ENCODE measurements at places on chromosomes 6 and 20.

DNA sequence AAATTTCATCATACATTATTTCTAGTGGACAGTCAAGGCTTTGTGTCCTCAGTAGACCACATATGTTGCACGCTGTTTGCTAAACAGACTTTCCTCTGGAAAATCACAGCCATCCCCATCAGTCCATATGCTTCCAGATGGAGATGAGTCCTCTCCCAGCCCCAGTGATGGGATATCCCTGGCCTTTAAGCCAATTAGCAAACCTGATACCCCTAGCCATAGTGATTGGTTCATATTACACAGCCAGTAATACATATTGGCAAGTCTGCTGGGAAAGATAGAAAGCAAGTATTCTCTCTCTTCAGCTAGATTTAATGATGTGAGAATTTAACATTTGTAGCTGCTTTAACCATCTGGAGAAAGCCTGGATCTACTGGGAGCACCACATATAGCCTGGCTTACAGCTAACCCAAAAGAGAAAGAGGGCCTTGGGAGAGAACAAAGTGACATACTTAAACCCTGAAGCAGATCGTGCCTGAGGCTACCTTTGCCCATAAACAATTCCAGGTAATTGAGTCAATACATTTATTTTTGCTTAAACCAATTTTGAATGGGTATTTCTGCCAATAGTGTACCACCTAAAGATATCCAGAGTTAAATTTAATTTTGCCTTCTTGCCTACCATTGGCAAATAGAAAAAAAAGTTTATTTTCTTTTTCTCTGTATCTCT is 103.5 kb upstream of the HIVEP1 start:
- no peak for DNase-seq

DNA sequence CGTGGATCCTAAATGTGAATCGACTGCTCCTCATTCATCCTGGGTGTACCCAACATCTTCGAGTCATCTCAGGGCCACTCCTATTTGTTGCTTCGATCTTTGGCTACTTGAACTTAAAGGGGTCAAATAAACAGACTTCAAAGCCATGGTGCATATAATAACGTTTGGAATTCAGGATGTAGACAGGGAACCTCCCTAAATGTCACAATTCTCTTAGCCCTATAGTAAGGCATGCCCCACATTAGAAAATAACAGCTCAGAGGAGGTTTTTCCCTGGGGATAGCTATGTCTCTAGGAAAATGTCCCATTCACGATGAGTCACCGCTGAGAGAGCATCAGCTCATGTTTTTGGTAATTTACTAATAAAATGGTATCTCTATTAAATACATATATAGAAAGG is 54.8 kb upstream of the BMP6 start:
- no peak for DNase-seq

- no peak for DNase-seq
Observed at GRCh38 chr6:16295060-16295459, 56.7 kb downstream of the GMPR start.

GRCh38 chr6:159931112-159931511 is 37.8 kb upstream of the IGF2R start:
- no peak for DNase-seq

- no peak for DNase-seq
Observed at GRCh38 chr6:158619922-158620801, 24.4 kb downstream of the DYNLT1 start.

DNA sequence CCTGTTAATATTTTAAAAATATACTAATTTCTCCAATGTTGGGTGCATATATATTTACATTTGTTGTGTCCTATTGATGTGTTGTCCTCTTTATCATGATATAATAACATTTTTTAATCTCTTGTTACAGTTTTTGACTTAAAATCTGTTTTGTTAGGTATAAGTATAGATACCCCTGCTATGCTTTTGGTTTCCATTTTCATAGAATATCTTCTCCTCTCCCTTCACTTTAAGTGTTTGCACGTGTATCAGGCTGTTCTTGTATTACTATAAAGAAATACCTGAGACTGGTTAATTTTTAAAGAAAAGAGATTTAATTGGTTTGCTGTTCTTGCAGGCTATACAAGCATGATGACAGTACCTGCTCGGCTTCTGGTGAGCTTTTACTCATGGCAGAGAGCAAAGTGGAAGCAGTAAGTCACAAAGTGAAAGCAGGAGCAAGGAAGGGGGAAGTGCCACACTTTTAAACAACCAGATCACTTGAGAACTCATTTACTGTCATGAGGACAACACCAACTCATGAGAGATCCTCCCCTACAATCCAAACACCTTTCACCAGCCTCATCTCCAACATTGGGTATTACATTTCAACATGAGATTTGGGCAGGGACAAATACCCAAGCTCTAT is 340.5 kb upstream of the SYNCRIP start:
- no peak for DNase-seq

GRCh38 chr6:136225496-136225895 is 24.6 kb downstream of the MTFR2 start:
- no peak for DNase-seq

- no peak for DNase-seq
Observed at GRCh38 chr6:2697291-2697690, 53.4 kb downstream of the MYLK4 start.

- DNase-seq, result no peak
Observed at GRCh38 chr20:43723735-43724134, 3.1 kb downstream of the GTSF1L start.

GRCh38 chr6:20001286-20001685 is 164.1 kb downstream of the ID4 start:
- no peak for DNase-seq

DNA sequence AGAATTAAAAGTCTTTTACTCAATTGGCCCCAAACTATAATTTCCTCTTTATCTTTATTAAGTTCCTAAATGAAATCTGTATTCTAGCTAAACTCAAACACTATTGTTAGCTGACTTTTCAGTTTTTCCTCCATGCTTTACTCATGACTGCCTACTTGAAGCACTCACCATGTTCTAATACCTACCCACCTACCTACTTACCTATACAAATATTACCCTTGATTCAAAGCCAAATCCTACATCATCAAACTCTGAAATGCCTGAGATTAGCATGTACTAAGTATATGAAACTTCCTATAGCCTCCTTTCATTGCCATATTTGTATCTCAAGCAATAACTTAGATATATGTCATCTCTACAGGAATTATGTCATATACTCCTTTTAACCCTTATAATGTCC is 259.7 kb downstream of the HDGFL1 start:
- DNase-seq, result no peak

GRCh38 chr20:24768201-24768636 is 180.8 kb upstream of the CST7 start:
- no peak for DNase-seq

DNA sequence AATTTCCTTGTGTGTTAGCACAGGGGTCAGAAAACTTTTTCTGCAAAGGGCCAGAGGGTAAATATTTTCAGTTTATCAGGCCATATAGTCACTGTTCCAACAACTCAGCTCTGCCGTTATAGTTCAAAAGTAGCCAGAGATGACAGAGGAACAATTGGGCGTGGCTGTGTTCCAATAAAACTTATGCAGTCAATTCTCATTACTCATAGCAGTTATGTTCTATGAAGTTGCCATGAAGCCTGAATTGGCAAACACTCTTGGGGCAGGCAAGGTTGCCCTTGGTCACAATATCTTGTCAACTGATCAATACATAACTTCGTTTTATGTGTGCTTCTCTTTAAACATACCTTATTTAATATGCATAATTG is 304.2 kb downstream of the TFAP2C start:
- DNase-seq, result no peak

GRCh38 chr6:100392423-100392822 is 72.3 kb downstream of the SIM1 start:
- DNase-seq, result no peak

- no peak for DNase-seq
Observed at GRCh38 chr6:166308033-166308768, at the start of gene PRR18. TSS of gene PRR18 (minus strand) at chr6:166308392. CDS start at chr6:166308142, 250 bp downstream.

GRCh38 chr20:7624886-7625285 is 315.4 kb downstream of the HAO1 start:
- DNase-seq, result no peak

DNA sequence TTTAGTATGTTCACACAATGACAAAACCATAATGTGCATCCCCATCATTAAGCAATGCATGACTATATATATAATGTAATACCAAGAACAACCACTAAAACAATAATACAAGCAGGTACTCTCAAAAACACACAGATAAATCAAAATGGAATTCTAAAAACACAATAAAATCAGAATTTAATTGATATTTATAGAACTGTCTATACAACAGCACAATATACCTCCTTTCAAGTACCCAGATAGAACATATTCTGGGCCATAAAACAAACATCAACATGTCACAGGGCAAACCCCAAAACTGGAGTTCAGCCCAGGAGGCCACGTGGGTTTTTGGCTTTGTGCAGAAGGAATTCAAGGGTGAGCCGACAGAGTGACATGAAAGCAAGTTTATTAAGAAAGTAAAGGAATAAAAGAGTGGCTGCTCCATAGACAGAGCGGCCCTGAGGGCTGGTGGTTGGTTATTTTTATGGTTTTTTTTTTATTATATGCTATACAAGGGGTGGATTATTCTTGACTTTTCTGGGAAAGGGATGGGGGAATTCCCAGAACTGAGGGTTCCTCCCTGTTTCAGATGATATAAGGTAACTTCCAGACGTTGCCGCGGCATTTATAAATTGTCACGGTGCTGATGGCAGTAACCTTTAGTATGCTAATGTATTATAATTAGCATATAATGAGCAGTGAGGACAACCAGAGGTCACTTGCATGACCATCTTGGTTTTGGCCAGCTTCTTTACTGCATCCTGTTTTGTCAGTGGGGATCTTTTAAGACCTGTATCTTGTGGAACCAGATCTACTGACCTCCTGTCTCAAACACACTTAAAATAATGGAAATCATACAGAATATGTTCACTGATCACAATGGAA is 5.6 kb downstream of the RAB23 start:
- DNase-seq, result no peak

DNA sequence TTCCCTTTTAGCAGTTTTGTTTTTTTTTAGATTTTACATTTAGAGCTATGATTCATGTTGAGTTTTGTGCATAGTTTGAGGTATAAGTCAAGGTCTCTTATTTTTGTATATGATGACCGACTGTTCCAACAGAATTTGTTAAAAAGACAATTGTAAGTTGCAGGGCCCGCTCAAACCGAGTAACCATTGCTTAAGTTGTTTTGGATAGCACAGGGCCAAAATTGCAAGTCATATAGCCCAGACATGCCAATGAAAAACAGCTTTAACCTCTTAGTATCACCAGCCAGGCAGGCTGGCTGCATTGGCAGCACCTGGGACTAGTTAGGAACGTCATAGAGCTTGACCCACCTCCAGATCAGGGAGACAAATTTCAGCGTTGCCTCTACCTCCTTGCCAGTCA is 47.3 kb downstream of the PFDN4 start:
- DNase-seq, result no peak

DNA sequence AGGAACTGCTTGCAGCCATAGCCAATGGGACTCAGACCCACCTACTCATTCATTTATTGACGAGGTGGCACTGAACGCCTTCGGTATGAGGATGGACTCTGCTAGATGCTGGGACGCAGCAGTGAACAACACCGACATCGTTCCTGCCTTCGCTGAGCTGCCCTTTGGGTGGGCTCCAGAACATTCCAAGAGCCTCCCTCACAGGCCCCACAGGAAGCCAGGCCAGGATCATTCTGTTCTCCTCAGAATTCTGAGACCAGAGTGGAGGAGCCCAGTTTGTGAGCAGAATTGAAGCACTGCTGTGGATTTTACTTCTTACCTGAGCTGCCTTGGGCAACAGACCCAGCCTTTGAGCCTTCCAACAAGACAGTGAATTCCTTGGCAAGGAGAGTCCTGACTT is 82.1 kb downstream of the KCNB1 start:
- no peak for DNase-seq

DNA sequence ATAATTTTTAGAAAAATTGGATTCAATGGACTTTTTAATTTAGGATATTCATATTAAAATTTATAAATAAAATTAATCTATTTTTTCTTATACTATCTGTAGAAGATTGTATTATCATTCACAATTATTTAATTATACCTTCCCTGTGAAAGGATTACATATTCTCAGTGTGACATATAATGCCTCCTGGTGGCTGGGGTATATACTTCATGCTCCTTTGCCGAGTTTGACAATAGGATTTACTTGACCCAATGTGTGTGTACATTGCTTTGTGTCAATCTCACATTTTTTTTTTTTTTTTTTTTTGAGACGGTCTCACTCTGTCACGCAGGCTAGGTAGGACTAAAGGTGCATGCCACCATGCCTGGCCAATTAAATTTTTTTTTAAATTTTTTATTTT is 230.0 kb upstream of the CHD6 start:
- no peak for DNase-seq

- DNase-seq, result no peak
Observed at GRCh38 chr6:3277851-3278416, 19.2 kb downstream of the PSMG4 start.

DNA sequence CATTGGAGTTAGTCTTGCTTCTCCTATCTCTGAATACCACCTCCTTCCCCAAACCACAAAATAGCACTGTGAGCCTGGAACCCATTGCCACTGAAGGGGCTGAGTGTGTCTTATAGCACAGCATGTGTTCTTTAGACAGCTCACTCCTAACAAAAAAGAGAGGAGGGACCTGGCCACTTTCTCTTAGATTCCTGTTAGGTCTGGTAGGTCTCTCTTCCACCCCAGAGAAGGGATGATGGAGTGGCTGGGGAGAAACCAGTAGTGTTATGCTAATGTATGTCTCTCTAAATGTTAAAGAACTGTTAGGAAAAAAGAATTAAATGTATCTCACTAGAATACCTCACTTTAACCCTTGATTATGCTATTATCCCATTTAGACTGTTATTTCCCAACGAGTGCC is 340.3 kb downstream of the EPHA7 start:
- DNase-seq, result no peak

GRCh38 chr20:54056762-54057639 is 13.4 kb downstream of the BCAS1 start:
- DNase-seq, result no peak

- no peak for DNase-seq
Observed at GRCh38 chr6:26524722-26525370, 13.3 kb upstream of the HMGN4 start.

DNA sequence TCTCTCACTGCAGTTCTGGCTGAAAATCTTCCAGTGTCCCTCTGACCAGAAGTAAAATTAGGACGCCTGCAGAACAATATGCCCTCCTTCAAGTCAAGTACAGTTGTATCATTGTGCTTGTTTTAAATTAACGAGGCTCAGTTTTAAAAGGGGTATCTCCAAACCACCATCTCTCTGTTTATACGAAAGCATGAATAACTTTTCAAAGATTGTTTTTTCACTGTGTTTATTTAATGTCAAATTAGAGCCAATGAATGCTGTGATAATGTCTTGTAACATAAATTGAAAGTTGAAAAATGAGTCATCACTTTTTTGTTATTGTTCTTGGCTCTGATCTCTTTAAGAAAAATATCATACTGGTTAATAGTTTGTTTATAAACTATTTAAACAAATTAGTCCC is 230.7 kb upstream of the THEMIS start:
- DNase-seq, result no peak

DNA sequence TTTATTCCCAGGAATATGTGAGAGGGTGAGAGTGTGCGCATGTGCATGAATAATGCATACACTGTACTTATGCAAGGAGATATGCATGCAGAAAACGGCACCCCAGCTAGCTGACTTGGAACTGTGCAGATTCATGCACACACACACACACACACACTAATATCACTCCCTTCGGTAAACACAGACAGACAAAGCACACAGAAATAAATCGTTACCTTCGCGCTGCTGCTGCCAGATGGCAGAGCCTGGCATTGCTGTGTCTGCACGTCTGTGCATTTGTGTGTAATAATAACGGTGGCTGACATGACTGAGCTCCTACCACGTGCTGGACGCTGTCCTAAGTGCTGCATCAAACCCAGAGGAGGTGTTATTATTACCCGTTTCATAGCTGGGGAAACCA is 36.8 kb downstream of the PREX1 start:
- DNase-seq, result no peak

Measured in effector CD8-positive, alpha-beta T cell (primary cell).